NCI-H1105 (cell line): ENCODE measurements at places on chromosomes 1 and 21.
A peak's percentile ranks its signal among the peaks of the same experiment; 100 is the strongest.

DNA sequence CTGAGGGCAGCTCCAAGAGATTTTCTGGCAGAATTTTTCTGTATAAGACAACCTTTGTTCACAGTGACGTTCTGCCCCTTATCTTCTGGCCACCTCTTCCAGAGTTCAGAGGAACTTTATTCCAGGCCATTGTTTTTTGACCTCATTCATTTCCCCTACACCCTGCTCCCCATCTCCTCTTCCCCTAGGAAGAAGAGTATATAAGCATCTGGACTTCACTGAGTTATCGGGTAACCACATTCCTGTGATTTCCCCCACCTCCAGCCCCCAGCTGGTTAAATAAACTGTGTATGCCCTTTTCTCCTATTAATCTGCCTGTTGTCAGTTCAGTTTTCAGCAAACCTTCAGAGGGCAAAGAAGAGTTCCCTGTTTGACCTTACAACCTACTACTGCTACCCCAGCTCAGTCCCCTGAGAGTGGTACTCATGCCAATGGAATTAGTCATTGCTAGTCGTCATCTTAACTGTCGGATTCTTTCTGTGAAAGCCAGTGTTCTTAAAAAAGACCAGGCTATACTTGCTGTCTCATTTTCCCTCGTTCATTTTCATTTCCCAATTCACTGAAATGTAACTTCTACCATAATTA lies 14.3 kb upstream of the ALG14 start:
- DNase-seq = no peak

DNA sequence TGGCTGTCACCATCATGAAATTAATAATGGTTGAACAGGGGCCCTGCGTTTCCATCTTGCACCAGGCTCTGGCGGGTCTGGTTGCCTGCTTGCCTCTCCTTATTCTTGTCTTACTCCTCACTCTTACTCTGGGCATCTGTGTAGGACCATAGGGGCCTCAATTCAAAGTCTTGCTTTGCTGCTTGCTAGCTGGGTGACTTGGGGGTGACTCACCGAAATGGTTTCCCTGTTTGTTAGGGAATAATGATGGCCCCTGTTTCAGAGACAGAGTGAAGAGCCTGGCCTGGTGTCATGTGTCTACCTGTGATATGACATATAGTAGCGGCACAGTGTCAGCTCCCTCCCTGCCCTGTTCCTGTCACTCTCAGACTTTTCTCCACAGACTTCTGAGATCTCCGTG lies 24.6 kb downstream of the KCNC4 start:
- DNase-seq = no peak

DNA sequence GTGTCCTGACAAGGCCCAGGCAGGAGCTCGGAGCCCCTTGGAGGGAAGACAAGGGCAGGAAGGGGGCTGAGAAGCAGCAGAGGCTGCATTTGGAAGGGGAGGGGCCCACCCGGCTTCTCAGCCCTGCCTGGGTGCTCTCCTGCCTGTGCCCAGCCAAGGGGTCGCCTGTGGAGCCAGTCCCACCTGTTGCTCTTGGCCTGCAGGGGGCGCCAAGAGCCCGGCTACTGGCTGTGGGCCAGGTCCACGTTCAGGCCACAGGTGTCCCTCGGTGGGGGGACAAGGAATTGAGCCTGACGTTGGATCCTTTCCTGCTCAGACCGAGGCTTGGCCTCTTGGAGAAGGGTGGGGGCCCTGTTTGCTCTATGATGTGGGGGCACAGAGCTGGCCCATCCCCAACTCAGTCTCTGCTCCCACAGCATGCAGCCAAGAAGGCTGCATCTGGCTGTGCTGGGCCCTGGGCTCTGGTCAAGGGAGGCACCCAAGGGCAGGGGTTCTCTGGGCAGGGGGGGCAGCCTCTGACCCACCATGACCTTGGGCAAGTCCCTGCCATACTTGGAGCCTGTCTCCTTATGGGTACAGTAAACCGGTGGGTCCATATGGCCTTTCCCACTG lies 10.9 kb downstream of the WNT4 start:
- DNase-seq = peak; percentile 38

DNA sequence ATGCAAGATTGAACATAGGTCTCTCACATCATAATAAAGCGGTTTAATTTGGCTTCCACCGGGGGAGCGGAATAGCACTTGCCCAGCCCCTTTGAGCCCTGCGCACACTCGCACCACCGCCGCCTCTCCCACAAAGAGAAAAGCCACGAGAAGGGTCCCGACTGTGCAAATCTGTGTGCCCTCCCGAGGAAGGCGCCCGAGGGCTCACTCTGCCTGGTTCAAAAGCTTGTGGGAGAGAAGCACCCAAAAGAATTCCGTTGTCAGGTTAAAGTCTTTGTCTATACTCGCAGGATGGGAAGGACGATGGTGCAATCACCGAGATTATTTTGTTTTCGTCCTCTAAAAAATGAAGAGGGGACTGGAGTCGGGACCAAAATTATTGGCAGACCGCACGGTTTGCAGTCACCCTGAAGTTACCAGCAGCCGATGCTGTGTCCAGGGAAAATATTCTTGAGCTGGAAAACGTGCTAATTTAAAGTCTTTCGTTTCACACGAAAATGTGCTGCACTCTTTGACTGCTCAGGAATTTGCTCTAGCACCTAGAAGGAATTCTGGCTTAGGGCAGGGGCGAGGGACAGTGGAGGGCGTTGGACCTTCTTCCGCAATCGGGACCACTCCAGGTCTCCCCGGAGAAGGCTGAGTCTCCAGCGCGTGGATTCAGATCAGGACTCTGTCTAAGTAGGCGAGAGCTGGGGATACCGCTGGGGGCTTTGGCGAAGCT lies 6.6 kb upstream of the SIM2 start:
- DNase-seq = no peak

DNA sequence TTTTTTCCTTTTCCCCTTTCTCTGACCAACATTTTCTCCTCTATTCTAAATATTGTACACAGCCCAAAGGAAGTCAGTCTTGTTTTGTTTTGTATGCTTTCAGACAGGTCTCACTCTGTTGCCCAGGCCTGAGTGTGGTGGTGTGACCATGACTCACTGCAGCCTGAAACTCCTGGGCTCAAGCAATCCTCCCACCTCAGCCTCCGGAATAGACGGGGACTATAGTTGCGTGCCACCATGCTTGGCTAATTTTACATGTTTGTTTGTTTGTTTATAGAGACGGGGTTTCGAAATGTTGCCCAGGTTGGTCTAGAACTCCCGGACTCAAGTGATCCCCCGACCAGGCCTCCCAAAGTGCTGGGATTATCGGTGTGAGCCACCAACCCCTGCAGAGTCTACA lies 72.8 kb downstream of the NRIP1 start:
- no peak for DNase-seq

DNA sequence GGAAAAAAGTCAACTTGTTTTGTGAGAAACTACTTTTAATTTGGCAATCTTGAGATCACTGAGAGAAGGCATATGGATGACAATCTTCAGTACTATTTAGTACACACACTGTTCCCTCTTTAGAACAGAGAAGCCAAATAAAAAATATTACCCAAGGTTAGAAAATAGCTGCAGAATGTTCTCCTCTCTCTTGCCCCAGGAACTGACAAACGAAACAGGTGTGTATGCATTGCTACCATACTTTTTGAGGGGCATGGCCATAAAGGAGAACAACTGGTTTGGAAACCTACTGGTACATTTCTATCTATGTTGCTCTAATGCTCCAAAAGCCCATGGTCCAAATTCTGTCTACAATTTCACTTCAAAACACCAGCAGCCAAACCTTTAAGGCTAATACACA lies 5.7 kb downstream of the TOR1AIP2 start:
- no peak for DNase-seq

DNA sequence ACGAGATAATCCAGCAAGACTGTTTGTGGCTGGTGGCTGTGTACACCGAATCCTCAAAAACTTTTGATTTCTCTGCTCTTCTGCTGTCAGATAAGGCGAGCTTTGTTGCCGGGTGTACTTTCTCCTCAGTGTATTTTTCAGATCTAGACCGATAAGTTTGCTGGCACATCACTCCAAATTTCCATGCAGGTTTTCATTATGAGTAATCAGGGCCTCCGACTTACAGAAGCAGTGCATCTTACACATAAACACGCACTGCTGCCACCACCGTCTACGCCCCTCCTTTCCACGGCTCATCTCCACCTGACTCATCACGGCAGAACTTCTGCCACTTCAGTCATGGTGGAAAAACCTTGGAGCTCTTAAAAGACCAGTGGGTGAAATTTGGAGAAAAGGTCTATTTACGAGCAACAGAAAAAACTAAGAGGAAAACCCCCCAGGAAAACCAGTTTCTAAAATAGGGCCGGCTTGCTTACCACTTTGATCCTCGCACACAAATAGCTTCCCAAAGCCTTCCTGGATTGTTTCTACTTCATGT lies 7.7 kb downstream of the ZBTB21 start:
- DNase-seq = no peak

DNA sequence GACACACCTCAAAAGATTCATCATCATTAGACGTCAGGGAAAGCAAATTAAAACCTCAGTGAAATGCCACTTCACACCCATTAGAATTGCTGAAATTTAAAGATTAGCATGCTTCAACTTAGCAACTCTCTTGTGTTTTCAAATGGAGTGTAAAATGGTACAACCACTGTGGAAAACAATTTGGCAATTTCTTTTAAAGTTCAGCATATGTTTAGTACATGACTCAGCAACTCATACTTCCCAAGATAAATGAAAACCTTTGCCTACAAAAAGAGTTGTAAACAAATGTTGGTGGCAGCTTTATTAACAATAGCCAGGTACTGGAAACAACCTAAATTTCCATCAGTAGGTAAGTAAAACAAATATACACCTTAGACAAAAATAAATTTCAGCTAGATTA lies 42.7 kb downstream of the ST3GAL3 start:
- DNase-seq = no peak

DNA sequence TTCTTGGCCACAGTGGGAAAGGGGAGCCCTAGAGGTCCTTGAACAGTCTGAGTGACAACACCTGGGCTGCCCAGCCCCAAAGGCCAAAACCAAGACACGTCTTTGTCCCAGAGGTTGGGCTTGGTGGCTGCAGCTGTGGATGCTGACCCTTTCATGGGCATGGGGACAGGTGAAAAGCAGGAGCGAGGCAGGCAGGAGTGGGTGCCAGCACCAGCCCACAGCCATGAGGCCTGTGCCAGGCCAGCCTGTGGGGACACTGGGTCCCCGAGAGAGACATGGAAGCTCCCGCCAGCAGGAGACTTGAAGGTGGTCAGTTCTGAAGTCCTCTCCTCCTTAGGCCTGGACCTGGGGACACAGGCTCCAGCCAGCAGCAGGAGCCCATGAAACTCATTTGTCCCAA lies 98.6 kb downstream of the KCNJ15 start:
- DNase-seq = no peak

GRCh38 chr1:57843760-57844159 lies 419.9 kb upstream of the DAB1 start:
- DNase-seq = no peak

DNA sequence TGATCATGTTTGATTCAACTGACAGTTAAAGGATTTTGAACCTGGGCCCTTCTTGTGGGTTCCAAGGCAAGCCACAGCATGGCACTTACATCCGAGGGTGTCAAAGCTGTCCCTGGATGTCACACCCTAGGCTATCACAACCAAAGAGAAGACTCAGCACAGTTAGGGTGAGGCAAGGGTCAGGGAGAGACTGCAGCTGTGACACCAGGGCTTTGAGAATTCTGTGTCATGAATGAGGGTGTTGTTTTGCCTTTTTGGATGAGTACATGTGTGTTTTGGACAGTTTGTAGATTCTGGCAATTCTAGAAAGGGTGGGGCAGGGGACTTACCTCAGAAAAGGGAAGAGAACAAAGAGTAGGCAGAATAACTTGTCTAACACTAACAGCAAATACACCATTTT lies 37.8 kb upstream of the ZNF326 start:
- no peak for DNase-seq

DNA sequence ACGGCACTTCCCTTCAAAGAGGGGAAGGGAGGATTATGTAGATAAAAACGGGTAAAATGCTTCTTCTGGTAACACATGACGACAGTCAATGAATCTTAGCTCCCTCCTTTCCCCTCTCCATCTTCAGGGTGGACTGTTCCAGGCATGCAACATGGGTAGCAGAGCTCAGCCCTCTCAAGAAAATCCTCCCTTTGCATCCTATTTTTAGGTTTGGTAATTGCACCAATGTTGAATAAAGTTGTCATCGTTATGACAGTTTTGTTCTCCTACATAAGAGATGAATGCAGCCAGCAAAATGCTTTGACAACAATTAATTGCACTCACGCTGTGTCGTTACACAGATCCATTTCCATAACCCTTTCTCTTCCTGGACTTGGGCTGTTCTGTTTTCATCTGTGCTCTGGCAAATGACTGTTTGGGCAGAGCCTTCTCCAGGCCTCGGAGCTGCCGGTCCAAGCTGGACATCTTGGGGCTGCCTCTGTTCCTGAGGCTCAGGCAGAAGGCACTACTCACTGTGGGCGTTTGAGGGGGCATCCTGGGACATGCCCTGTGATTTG lies 127.6 kb downstream of the CNIH3 start:
- DNase-seq = no peak

- no peak for DNase-seq
These were observed 318.6 kb downstream of the NFIA start for GRCh38 chr1:61400997-61401396.

- no peak for DNase-seq
These were observed 525.6 kb upstream of the CAMK1G start for GRCh38 chr1:209057901-209058300.

DNA sequence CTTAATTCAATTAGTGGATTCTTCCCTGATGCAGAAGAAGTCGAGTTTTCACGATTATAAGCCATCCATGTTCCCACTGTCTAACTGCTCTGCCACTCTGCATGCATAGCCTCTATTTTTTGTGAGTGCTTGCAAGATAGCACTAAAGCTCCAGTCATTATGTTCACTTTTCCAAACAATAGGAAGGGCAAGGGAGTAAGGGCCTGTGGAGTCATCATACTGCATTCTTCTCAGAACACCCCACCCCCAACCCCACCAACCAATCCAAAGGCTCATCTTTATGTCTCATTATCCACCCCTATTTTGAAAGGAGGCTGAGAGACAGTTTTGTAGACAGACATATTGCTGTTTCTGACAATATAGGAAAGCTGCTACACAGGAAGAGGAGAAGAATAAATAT lies 471.7 kb upstream of the ADGRL2 start:
- no peak for DNase-seq

- no peak for DNase-seq
These were observed 3.6 kb downstream of the ERG start for GRCh38 chr21:38494703-38495102.

DNA sequence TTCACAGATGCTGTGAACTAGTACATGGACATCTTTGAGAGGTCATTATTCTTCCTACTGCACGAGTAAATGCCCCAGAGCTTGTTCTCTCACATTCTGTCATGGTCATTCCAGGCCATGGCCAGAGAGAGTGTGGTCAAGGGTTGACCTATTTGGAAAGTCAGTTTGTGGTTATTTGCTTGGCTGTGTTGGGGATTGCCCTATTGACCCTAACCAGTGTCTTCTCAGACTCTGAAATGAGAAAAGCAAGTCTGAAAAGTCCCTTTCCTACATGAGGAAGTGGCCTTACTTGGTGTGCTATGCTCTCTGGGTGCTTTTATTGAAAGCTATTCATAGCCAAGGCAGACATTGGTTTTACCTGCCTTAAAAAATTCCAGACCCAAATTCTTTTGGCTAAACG lies 26.6 kb downstream of the CLIC6 start:
- no peak for DNase-seq
